ENCODE measurements at places on chromosomes 1 and 21.

DNA sequence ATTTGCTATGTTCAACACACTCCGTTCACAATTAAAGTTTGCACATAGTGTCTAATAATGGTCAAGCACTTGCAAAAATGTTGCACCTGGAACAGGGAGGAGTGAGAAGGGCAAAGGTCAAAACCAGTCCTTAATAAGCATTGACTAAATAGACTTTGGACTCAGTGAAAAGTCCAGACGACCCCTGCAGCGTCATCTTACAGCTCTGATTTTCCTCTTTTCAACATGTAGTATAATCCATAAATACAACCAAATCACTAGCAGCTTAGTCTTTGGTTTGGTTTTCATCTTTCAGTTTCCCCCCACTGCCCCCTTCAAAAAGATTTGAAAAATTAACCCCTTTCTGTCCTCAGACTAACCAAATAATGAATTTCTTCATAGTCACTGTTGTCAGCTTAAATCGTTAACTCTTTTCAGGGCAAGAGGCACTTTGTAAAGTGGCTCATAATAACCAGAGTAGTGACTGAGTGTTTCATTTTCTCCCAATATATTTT, 290.3 kb downstream of the PTPRC start:
- no peak for DNase-seq

- no peak for DNase-seq
These were observed 132.7 kb downstream of the CCDC185 start for GRCh38 chr1:223525957-223526356.

GRCh38 chr21:18384771-18385170, 18.8 kb downstream of the TMPRSS15 start:
- DNase-seq = peak; percentile 46

DNA sequence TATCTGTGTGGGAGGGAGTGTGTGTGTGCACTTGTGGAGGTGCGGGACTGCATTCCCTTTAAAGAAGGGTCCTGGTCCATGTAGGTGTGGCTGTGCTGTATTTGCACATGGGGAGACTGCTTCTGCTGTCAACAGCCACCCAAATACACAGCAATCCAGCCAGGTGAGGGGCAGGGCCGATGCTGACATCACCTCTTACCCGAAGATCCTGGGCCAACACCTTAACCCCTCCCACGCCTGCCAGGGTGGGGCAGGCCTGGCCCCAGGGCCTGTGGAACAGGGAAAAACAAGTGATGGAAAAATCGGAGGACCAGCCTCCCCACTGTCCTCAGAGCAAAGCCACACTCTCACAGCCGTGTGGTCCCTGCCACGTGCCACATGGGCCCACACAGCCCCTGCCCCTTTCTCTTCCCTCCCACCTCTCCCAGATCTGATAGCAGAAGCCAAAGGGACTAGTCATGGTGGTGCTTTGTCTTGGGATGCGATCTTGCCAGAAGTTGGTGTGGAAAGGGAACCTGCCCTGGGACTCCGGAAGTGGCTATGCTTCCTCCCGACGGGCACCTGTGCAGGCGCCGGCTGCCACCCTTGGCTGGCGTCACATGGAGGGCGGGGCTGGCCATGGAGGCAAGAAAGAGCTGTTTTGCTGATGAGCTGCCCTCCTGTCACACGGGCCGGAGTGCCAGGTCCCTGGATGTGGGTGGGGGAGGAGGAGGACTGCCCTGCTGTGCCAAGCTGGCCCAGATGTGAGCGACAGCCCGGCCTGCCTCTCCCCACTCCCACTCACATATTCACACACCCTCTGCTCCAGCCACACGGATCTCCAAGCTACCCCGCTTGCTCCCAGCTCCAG, 7.8 kb upstream of the CASZ1 start:
- no peak for DNase-seq

DNA sequence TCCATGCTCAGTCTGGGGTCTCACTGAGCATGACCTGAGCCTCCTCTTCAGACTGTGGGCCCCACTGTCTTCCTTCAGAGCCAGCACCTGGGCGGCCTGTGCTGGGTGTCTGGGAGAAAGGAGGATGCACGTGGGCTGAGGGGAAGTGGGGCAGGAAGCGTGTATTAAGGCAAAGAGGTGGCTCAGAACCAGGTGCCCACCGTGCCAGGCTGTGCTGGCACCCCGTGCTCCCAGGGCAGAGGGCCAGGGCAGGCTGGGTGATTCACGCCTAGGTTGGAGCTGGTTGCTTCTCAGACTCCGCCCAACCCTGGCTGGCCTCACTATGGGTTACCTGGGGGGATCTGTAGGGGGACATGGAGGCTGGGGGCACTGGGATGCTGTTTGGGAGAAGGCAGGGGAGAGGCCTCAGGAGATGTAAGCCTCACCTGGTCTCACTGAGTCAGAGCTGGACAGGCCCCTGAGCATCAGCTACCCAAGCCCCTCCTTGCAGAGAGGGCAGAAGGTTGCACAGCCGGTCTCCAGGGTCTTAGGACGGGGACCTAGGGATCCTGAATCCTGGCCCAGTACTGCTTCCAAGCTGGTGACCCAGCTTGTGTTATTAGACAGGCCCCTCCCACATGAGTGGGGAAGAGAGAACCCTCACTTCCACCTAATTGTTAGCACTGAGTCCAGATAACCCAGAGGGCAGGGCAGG, 18.6 kb upstream of the PADI1 start:
- no peak for DNase-seq

- no peak for DNase-seq
These were observed 39.5 kb downstream of the CACNA1E start for GRCh38 chr1:181522864-181523263.

DNA sequence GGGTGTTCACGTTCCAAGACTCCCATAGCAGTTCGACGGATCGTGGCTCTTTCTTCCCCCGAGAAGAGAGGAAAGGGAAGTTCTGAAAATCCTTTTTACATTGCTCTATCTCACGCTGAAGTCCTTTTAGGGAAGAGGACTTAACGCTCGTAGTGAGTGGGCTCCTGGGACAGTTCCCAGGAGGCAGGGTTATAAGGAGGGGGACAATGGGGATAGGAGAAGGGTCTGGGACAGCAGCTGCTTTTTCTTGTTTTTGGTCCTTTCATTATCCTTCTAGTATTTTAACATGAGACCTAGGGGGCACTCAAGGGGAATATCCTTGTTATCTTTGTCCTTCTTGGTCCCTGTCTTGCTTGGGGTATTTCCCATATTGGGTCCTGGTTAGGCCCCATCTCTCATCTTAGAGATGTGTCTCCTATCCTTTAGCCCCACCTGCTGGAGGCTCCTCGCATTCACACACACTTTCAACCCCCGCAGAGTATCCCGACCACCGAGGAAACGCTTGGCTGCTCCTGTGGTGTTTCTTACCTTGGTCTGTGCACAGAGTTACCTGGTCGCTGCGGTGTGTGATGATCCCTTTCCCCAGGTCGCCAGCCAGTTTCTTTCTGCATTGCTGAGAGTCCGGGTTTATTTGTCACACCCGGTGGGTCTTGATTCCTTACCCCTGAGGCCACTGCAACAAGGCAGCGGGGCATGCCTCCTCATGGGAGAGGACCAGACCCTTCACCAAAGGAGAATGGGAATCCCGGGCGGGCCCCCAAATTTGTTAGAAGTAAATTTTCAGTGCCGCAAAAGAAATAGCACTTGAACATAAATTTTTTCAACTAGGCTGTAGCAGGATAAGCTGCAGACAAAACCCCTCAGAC, 29.7 kb downstream of the SCCPDH start:
- peak; percentile 18 for DNase-seq

DNA sequence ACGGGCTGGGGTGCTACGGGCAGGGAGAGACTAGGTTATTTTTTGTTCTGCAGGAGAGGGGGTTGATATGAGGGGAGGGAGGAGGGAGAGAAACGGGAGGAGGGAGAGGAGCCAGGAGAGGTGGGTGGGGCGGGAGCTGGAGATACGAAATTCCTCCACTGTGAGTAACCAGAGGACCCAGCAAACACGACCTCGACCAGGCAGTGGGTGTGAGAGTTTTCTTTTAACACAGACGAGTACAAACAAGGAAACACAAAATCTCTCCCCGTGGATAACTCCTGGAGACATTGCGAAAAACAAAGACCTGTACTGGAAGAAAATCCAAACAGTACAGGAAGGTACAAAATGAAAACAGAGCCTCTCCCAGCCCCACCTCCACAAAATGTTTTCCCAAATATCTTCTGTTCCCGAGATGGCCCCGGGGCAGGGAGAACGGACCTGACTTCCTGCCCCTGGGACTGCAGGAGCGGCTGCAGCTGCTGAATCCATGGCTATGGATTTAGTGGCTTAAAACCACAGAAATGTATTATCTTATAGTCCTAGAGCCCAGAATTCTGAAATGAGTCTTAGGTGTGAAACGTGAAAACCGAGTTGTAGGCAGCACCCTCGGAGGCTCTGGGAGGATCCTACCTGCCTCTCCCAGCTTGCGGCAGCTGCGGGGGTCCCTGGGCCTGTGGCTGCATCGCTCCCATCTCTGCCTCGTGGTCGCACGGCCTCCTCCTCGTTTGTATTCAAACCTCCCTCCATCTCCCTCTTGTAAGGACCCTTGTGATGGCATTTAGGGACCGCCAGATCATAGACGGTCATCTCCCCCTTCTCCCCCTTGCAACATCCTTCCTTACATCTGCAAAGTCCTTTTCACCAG, 82.2 kb downstream of the RIPK4 start:
- no peak for DNase-seq

DNA sequence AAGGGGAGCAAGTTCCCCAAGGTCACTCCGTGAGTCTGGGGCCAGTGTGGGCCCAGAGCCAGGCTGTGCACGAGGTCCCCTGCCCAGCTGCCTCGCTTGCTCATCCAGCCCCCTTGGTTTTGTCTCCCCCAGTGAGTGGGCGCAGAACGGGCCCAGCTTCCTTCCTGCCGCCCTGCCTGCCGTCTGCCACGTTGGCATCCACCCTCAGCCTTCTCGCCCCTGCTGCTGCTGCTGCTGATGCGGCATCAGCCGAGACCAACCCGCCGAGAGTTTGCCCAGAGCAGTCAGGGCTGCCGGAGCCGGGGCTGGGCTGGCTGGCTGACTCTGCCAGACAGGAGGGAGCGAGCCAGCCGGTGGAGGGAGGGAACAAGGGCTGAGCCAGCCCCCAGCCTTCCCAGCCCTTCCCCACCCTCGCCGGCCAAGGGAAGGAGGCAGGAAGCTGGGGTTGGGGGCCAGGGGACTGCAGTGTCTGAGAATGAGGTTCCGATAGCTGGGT, 31.4 kb upstream of the WASF2 start:
- DNase-seq = no peak

- no peak for DNase-seq
These were observed 61.2 kb downstream of the TOR1AIP2 start for GRCh38 chr1:179816196-179816960.

- DNase-seq = no peak
These were observed 123.1 kb downstream of the APP start for GRCh38 chr21:26047279-26047967.

- no peak for DNase-seq
These were observed 43.1 kb upstream of the PIGC start for GRCh38 chr1:172486805-172487454.

DNA sequence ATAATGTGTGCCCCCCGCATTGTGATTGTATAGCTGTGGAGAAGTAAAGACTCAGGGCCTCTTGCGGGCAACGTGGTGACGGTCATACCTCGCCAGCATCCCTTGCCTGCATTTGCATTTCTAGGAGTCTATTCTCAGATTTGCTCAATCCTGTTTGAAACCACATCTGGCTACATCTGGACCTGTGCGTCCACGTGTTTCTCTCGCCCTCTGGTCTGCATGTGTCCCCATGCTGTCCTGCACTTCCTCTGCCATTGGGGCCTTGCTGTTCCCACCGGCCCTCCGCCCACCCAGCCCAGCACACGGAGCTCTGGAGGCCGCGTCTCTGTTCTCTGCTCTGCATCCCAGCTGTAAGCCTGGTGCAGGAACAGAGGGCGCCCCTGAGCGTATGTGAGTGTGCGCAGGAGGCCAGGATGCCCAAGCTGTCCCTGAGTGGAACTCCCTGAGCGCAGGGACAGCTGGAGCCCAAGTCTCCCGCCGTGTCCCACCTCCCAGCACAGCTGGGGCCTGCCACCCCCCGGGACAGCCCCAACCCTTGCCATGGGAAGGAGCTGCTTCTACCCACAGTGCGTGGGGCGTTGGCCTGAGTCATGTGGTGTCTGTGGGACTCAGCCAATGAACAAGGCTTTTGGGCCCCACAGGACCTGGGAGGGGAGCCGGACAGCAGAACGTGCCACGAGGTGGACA, 1.6 kb downstream of the KRTAP10-2 start:
- DNase-seq = no peak

DNA sequence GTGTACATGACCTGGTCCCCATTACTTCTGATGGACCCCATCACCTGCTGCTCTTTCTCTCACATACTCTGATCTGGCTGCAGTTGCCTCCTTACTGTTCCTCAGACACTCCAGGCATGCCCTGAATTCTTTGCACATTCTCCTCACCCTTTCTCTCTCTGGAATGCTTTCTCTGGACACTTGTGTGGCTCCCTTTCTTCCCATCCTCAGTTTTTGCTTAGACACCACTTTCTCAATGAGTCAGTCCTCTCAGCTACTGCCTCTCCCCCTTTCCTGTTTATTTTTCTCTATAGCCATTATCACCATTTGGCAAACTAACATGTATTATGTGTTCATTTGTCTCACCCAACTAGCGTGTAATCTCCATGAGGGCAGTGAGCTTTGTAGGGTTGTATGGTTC, 28.1 kb downstream of the PLXNA2 start:
- DNase-seq = no peak

DNA sequence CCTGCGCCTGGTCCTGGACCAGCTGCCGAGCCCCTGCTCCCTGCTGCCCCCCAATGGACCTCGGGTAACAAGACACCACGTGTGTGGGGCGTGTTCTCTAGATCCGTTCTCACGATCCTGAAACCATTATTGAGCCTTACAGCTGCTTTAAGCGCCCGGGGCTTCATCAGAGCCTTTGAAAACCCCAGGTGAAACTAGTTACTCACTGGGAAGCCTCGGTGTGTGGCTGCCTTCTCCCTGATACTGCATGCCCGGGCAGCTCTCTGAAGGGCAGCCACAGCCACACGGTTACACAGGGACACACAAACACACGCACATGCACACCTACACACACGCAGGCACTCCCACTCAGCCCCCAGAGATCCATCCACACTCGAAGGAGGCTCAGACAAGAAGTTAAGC, 5.3 kb downstream of the HES2 start:
- peak; percentile 78 for DNase-seq

- no peak for DNase-seq
These were observed 685.7 kb downstream of the ADGRL2 start for GRCh38 chr1:82486468-82486867.

GRCh38 chr1:226653311-226653921, 85.7 kb downstream of the ITPKB start:
- no peak for DNase-seq

- DNase-seq = no peak
These were observed 162.4 kb downstream of the KIF26B start for GRCh38 chr1:245317217-245317616.

GRCh38 chr1:116257836-116258235, 115.2 kb upstream of the ATP1A1 start:
- DNase-seq = no peak

- no peak for DNase-seq
These were observed 148.4 kb downstream of the SYT2 start for GRCh38 chr1:202561726-202562443.
